ENCODE measurements at places on chromosomes 5 and 9.

GRCh38 chr5:90410178-90410762 is 714 bp upstream of the CETN3 start:
- no peak for DNase-seq

GRCh38 chr5:64144425-64145215 is 21.0 kb upstream of the RNF180 start:
- DNase-seq: no peak

GRCh38 chr5:22757776-22758175 is 95.4 kb downstream of the CDH12 start:
- DNase-seq: no peak

GRCh38 chr9:79107911-79108676 is 463.7 kb upstream of the TLE4 start:
- no peak for DNase-seq

DNA sequence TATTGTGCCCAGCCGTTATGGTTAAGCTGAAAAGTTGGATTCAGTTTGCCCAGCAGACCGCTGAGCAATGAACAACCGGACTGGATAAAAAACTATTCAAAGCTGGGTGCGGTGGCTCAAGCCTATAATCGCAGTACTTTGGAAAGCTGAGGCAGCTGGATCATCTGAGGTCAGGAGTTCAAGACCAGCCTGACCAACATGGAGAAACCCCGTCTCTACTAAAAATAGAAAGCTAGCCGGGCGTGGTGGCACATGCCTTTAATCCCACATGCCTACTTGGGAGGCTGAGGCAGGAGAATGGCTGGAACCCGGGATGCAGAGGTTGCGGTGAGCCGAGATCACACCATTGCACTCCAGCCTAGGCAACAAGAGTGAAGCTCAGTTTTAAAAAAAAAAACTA is 318.4 kb downstream of the RAB3C start:
- DNase-seq: no peak

DNA sequence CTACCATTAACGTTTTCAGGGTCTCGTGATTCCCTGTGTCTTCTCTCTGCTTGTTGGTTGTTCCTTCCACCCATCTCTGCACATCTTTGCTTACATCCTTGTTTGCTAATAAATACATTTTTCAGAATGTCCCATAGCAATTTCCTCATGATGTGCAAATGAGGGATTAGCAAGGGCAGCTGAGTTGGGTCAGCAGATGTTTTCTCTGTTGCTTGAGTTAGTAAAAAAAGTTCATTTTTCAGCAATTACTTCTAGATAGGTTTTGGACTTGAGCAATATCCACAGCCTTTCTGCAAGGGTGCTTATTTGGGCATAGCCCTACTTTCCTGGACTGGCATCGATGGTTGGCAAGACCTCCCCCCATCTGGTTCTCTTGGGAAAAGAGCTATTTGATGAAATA is 4.8 kb upstream of the TNFSF15 start:
- DNase-seq: no peak

GRCh38 chr5:152456815-152457443 is 51.9 kb upstream of the NMUR2 start:
- DNase-seq: no peak

DNA sequence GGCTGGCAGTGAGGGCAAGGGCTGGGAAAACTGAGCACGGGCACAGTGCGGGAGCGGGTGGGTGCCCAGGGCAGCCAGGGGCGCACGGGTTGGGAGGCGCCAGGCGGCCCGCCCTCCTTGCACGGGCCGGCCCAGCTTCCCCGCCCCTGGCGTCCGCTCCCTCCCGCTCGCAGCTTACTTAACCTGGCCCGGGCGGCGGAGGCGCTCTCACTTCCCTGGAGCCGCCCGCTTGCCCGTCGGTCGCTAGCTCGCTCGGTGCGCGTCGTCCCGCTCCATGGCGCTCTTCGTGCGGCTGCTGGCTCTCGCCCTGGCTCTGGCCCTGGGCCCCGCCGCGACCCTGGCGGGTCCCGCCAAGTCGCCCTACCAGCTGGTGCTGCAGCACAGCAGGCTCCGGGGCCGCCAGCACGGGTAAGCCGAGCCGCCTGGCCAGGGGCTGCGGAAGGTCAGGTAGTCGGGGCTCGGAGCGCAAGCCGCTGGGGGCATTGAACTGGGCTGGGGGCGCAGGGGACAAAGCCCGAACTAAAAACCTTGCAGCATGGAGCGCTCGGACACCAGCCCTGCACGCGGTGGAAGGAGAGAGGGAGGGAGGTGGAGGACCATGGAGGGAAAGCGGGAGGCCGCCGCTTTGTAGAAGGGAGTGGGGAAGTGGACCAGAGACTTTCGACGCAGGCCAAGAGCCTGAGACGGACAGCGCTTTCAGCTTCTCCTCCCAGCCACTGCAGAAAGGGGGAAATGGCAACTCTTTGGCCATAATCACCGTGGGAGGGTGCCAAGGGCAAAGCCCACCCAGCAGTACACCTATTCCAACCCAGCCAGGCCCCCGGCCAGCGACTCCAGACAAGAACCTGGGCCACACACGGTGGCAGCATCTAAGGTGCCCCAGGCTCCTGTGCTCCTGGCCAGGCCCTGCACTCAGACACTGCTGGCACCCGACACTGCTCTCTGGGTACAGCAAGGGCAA is at the start of gene TGFBI:
Gene TGFBI, plus strand, starts transcription at position 207 of the 961 bp plus-strand sequence. Its CDS starts 68 bp downstream, at position 275.
- peak; percentile 94 for DNase-seq

DNA sequence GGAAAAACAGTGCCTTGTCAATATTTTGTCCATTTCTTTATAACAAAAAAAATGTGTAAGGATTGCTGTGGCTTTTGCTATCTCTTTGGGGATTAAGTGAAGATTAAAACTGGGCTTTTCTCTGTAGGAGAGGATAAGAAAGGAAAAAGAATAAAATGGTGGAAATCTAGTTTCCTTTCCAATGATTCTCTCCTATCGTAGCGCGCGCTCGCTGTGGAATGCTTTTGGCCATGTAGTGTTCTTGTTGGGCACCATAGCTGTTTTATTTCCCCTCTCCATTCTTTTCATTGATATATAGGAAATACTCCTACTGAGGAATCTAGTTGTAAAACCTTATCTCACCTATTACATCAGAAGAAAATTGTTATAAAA is 1.5 kb downstream of the STXBP1 start:
- DNase-seq: no peak

DNA sequence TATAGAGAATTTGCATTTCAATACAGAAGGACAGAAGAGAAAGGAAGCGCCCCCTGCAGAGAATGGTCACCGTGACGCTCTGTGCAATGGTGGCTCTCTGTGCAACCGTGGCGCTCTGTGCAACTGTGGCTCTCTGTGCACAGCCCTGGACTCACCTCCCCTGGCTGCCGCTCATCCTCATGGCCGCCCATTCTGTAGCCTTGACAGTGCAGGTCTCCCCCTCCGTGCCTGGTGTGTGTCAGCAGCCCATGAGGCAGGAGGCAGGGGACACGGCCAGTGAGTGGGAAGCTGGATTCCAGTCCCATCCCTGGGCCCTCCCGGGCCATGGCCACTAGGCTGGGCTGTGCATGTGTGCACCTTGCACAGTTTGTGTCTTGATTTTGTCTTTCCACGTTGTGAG is 12.0 kb downstream of the EXOC3 start:
- peak; percentile 67 for DNase-seq

GRCh38 chr9:136249877-136250559 is 4.4 kb upstream of the QSOX2 start:
- no peak for DNase-seq

DNA sequence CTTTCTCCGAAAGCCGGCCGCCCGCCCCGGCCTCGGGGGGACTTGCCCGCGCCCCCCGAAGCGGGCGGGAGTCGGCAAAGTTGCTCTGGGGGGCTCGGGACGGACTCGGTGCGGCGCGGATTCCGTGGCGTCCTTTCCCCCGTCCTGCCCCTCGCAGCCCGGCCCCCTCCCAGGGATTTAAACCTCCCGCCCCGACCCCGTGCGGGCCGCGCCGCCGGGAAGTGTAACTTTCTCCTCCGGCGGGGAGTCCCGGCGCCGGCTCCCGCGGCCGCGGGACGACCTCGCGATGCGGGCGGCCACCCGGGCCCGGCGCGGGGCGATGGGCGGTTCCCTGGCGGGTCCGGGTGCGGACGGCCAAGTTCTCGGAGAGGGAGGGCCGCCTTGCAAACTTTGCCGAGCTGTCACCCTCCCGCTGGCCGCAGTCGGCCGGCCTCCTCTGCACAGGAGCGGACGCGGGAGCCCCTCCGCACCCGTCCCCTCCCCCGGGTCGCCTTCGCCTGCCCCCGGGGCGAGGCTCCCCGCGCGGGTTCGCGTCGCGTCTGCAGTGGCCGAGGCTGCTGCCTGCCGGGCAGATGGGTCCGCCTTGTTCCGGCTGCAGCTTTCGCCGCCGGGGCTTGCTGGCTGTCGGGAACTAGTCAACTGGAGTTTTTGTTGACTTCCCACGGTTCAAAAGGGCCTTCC is 732 bp downstream of the PBX3 start:
- peak; percentile 76 for DNase-seq

- no peak for DNase-seq
Measured at GRCh38 chr9:2418619-2419018, 203.0 kb upstream of the VLDLR start.

GRCh38 chr9:72871685-72872084 is 81.2 kb downstream of the ALDH1A1 start:
- DNase-seq: no peak

- no peak for DNase-seq
Measured at GRCh38 chr5:159800131-159800840, 116.0 kb upstream of the ADRA1B start.

GRCh38 chr9:16721972-16722371 is 148.5 kb downstream of the BNC2 start:
- DNase-seq: no peak

DNA sequence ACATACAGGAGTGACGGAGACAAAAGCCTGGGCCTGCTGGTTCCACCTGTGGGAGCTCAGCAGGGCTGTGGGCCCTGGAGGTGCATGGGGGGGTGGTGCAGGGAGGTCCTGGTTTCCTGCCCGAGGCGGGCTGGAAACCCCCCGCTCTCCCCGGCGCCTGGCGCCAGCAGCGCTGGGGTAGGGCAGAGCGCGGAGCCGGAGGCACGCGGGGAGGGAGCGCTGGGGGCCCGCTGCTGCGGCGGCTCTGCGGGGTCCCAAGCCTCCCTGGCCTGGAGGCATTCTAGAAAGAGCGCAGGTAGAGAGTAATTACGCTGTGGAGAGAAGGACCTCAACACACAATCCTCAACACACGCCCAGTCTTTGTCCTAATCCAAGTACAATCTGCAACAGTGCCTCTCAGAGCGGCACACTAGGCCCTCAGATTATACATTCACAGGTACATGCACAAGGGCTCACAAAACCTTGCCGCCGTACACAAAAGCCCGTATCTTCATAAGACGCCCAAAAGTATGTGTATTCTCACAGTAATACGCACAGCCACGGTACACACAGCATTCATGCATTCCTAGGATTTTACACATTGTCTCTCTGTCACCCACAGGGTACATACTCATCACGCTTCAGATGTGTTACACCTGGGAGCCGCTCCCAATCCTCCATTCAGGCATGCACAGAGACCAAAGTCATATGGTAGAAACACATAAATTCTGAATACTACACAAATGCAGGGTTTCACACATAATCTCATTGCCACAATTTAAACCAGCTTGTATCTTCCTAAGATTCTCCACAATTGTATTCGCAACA is 2.1 kb upstream of the HAND1 start:
- peak; percentile 85 for DNase-seq

Measured in H7 (cell line).